GM04503 (cell line): ENCODE measurements at places on chromosomes 7 and 10.

- DNase-seq, result no peak
These were observed 372.4 kb downstream of the SFMBT2 start for GRCh38 chr10:7038416-7038815.

- DNase-seq, result no peak
These were observed 97.2 kb downstream of the EBF3 start for GRCh38 chr10:129866894-129867293.

DNA sequence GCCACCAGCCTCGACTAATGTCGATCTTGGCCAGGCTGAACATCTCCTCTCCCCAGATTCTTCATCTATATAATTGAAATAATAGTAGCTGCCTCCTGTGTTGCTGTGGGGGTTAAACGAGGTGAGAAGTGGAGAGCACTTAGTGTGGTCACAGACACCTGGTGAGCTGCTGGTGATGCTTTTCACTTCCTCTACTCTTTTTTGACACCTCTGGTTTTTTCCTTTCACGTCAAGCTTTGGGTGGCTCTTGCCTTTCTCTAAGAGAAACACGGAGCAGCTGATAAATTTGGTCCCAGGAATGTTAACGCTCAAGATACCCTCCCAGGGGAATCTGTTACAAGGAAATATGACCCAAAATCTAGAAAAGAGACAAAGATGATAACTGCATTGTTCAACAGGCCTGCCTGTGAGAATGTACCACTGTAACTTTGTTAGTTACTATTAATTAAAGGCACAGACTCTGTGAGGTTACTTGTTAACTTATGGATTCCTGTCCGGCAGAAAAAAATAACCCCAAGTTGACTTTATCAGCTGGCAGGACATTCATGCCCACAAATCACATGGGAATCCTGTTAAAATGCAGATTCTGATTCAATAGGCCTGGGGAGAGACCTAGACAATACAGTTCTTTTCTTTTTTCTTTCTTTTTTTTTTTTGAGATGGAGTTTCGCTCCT is 9.5 kb upstream of the NPFFR1 start:
- DNase-seq, result no peak

- no peak for DNase-seq
These were observed 35.3 kb downstream of the FEZF1 start for GRCh38 chr7:122269241-122269640.

DNA sequence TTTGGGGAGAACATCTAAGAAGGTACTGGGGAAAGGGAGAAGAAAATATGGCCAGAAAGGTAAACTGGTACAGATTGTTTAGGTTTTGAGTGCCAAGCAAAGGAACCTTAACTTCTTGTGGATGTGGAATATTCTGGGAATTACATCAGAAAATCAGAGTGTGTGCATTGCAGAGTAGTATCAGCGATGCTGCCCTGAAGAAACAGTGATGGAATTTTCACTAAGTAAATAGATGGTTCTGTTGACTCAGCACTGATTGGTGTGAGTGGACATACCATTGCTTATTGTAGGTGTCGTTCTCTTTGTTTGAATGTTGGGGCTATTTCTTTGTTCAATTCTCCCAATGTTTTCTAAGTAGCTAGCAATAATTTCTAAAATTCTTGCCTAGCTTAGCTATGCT is 24.4 kb upstream of the AKR1B1 start:
- DNase-seq, result no peak

- no peak for DNase-seq
These were observed 305.9 kb upstream of the RNF32 start for GRCh38 chr7:156334636-156335035.

DNA sequence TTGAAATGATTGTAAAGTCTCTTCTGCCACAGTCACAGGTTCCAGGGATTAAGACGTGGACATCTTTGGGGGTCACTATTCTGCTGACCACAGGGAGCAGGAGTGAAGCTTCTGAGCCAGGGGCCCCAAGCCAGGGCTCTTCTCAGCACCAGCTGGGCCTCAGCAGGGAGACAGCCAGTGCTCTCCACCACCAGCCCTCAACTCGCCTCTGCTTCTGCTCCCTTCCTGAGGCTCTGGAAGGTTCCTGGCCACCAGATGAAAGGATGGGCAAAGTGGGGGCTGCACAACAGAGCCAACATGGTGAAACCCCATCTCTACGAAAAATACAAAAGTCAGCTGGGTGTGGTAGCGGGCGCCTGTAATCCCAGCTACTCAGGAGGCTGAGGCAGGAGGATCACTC is 11.2 kb upstream of the CRYGN start:
- no peak for DNase-seq

DNA sequence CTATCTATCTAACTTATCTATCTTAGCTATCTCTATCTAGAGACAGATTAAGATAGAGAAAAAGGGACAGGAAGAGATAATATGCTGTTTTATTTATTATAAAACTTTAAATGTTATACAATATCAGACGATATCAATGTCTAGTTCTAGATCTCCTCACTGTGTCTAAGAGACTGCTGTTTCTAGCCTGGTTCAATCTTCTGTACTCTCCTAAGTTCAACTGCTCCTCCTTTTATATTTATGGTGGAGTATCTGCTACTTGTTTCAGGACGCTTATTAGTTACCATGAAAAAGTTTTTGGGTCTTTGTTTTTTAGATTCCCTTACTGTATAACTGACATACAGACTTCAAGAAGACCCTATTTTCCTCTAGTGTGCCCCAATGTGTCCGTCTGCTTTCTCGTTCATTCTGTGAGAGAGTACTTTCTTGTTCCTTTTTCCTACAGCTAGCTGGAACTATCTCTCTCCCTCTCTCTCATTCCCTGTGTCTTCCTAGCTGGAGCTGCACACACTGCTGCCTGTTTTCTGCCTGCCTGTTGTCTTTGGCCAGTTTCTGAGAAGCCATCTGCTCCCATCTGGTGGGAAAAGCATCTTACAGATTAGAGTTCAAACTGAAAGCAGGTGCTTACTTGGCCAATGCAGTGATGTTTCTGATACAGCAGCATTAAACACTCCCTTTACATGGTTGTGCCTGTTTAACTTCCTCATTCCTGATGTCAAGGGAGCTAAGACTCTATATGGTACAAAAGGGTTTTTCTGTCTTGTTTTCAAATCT is 49.4 kb upstream of the ARL4A start:
- no peak for DNase-seq

- DNase-seq, result peak; percentile 42
These were observed 55.3 kb upstream of the INPP5A start for GRCh38 chr10:132482090-132482800.

- no peak for DNase-seq
These were observed 14.3 kb downstream of the GHRHR start for GRCh38 chr7:30977896-30978564.

- peak; percentile 75 for DNase-seq
These were observed 203.2 kb downstream of the AHR start for GRCh38 chr7:17501441-17502212.

DNA sequence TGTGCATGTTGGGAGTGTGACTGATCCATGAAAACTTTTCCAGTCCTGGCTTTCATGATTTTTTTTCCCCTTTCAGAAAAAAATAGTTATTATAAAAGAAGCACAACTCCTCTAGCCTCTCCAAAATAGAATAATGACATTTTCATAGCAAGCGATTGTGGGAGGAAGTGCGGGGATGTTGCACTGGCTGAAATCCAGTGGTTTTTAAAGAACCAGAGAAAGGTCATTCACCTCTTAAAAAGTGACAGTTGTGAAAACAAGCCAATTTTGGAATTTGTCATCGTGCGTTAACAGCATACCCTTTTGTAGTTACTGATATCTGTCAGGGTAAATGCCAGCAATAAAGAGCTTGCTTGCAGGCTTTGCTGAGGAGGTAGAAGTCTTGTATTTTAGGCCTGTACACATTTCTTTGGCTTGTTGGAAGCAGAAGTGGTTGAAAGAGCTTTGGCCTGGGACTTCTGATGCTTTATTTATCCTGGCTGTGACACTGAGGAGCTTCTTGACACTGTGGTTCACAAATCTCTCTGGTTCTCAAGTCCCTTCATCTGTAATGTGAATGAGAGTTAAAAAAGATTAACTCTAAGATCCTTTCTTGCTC is 545.9 kb downstream of the REEP3 start:
- no peak for DNase-seq

DNA sequence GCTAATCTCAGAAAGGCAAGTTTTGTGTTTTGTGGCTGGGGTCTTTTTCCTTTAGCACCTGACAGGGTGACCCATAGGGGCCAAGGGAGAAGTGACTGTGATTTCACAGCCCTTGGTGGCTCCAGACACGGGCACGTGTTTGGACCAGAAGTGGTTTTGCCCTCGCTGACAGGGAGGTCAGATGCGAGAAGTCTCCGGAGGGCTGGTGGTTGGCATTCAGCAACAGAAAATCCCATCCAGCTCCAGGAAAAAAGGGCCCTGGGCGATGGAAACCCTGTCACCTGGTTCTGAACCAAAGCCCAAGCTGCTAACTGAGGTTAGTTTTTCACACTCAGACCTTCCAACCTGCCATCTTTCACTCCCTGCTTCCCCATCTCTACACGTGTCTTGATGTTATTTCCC is 272.9 kb downstream of the TRIL start:
- DNase-seq, result no peak

GRCh38 chr7:128178611-128179010 is 62.5 kb upstream of the LEP start:
- DNase-seq, result no peak

DNA sequence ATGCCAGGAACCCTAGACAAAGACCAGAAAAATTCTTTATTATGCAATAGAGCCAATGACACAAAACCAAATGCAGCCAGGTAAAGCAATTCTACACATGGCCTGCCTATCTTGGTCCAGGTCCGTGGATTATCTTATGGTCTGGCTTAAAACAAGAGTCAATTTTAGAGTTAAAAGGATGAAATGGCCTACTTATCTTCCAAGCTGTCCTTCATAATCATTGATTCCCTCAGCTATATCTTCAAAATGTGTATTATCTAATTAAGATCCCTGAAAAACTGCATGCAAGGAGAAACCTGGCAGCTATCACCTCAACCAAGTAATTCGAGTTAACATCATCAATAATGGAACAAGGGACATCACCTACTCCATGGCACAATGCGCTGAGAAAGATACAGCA is 479.4 kb upstream of the NRP1 start:
- DNase-seq, result no peak

GRCh38 chr10:58516119-58516518 is 3.4 kb downstream of the BICC1 start:
- no peak for DNase-seq

DNA sequence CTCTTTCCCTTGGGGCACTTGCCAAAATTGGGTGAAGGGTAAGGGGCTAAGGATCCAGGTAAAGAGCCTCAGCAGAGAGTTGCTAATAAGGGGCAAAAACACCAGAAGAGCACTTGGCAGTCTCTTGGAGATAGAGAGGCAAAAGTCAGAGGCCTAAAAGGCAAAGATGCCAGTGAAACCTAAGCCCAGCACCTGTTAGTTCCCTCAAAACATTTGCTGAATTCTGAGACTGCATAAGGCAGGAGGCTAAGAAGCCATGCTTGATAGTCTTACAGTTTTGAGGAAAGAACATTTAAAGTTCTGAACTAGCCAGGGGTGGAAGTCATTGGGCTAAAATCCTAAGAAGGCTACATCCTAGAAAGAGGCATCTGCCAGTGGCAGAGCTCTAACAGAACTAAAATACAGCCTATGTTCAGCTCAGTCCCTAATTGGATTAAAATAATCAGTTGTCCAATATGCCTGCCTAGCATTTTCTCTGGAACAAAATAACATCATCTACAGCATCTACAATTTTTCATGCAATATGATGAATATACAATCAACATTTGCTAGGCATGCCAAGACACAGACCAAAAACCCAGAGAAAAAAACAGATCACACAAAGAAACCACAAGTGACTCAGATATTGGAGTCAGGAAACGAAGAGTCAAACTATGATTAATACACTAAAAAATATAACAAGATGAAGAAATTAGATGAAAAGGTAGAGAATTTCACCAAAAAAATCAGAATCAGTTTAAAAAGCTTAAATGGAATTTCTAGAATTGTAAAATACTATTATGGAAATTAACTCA is 7.7 kb downstream of the HTR7 start:
- DNase-seq, result no peak

GRCh38 chr10:71725998-71726579 is 6.5 kb upstream of the C10orf105 start:
- DNase-seq, result no peak

DNA sequence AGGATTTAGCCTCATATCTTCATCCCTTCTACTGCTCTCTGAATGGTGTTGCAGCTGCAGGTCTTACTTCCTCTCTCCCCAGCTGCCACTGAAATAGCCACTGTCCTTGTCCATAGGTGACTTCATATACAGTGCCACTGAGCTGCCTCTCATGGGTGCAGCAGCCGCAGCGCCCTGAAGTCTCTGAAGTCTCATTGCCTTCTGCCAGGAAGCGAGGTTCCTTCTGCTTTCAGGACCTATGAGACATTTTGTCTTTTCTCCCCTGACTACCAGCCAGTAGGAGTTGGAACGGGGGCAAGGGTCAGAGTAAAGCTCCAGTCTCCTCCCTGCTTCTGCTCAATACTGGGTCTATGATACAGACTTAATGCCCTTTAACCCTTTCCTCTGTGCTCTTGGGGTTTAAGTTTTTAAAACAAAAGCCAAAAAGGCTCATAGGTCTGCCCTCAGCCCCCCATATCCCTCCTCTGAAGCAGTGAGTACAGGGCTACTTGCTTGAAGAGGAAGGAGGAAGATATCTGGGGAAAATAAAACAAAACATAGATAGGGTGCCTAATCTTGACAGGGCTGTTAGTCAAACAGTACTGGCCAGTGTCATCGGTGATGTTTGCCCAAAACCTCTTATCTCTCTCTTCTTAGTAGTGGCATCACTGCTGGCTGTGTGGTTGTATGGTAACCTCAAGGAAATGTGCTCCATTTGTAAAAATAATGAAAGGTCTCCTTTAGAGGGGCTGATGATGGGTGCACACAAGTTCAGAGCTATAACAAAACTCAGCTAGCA is 7.1 kb downstream of the PLCE1 start:
- DNase-seq, result no peak

DNA sequence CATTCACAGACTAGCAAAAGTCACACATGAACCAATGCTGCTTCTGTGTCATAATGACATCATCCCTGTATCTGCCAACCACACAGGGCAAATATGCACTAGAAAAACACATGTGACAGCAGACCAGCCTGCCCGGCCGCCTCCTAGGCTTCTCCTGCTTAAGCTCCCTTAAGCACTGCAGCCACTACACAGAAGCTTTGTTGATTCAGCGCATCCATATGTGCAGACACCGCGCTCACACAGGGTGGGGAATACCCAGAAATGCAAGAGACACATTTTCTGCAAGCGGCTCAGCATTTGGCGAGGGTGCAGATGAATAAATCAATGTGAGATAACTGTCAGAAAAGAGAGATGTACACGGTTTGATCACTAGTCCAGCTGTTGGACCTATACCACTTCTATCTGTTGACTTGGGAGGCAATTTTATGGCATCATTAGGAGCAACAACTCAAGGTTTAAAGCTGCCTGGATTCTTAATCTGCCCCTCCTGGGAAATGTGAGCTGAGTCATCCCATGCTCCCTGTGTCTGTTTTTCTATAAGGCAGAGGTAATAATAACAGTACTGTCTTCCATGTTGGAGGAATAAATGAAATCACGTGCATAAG is 33.4 kb downstream of the CPXM2 start:
- DNase-seq, result peak; percentile 31

GRCh38 chr7:117990834-117991233 is 117.6 kb upstream of the CTTNBP2 start:
- no peak for DNase-seq
